ENCODE measurements at places on chromosomes 2 and 18.

GRCh38 chr18:48940854-48941611 lies 9.7 kb downstream of the SMAD7 start:
- DNase-seq: peak; percentile 24

DNA sequence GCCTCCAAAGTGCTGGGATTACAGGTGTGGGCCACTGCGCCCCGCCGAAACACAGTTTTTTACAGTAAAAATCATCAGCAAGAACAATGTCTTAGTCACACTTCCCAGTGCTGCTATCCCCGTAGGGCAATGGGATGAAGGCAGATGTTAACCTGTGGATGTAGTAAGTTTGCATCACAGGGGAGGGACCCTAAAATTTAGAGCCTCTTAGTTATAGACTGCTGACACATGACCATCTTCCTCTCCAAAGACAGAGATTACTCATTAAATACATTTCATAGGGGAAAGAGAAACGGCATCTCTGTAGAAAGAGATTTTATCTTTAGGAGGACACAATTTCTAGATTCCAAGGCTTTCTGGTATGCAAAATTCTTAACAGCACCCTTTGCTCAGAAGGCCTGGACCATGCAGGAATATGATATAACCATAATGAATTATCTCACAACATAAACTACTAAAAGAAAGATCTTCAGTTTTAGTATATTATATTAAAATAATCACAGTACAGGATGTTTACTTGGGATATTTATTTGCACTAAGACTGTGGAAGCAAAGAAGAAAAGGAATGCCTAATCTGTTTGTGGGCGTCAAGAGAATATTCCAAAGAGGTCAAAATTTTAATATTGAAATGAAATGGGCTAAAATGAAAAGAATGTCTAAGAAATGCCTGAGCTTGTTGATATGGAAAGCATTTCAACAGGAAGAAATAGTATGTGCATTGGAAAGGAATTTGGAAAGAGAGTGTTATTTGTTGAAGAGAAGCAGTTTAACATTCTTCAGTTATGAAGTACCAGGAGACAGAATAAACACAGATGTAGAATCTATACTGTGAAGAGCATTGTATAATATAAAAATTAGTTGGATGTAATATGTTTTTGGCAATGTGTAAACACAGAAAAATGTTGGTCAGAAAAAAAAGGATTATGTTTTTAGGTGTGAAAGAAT lies 1228.3 kb upstream of the CHAC2 start:
- DNase-seq: no peak

- no peak for DNase-seq
These were observed 40.5 kb upstream of the BMP10 start for GRCh38 chr2:68911709-68912108.

GRCh38 chr2:220552790-220553535 lies 925.5 kb downstream of the SLC4A3 start:
- no peak for DNase-seq

- DNase-seq: no peak
These were observed 78.7 kb upstream of the RGPD5 start for GRCh38 chr2:109715313-109715805.

DNA sequence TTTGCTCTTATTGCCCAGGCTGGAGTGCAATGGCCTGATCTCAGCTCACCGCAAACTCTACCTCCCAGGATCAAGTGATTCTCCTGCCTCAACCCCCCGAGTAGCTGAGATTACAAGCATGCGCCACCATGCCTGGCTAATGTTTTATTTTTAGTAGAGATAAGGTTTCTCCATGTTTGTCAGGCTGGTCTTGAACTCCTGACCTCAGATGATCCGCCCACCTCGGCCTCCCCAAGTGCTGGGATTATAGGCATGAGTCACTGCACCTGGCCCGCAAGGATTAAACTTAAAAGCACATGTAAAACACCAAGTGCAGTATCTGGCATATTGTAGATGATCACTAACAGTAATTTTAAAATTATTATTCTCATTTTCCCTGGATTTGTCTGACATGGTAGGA lies 72.9 kb downstream of the C1QL2 start:
- no peak for DNase-seq

DNA sequence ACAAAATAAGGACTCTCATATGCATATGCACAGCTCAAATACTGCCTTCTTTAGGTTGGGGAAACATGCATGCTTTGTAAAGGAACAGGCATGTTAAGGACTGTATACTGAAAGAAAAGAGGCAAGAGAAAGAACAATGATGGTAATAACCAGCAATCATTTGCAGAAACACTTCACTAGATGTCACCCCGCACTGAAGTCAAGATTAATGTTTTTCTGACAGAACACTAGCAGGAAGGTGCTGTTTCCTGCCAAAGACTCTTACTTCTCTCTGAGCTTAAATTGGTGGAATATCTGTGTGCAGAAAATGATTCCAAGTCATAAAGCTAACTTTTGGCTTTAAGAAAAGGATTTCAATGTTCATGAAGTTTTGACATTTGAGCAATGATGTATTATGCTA lies 19.3 kb upstream of the CSRNP3 start:
- no peak for DNase-seq

GRCh38 chr2:84816426-84817026 lies 64.4 kb downstream of the TRABD2A start:
- DNase-seq: no peak

DNA sequence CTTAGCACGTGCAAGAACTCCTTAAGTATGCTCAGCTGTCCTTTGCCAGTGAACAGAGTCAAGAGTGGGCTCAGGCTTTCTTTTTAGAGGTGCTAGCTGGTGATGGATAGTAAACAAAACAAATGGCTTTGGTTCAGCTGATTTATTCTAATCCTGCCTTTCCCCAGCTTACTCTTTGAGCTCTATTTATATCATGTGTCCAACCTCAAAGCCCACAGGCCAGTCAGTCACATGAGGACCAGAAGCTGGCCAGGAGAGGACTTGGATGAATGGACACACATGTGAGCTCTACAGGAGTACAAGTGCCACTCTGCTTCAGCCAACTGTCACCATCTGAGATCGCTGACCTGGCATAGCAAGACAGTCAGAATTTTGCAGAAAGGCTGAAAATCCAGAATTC lies 59.4 kb downstream of the STK39 start:
- DNase-seq: no peak

- DNase-seq: no peak
These were observed 371 bp upstream of the LCLAT1 start for GRCh38 chr2:30446602-30447148.

DNA sequence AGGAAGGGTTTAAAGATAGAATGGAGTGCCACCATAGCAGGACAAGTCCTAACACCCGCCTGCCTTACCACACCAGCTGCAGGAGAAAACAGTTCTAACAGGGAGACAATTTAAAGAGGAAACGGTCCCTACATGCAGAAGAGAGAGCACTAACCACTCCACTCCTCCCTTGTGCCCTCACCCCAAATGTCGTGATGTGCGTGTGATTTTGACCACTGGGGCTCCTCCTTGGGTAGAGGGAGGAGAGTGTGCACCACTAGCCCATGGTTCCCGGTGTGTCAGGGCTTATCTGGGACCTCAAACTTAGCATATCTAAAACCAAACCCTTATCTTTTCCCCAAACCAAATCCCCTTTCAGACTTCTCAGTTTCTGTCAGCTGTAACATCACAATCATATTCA lies 105.5 kb upstream of the CCDC68 start:
- DNase-seq: no peak

- DNase-seq: no peak
These were observed 151.3 kb downstream of the NR4A2 start for GRCh38 chr2:156181208-156181607.

GRCh38 chr2:215352602-215353001 lies 40.7 kb downstream of the ATIC start:
- DNase-seq: no peak

DNA sequence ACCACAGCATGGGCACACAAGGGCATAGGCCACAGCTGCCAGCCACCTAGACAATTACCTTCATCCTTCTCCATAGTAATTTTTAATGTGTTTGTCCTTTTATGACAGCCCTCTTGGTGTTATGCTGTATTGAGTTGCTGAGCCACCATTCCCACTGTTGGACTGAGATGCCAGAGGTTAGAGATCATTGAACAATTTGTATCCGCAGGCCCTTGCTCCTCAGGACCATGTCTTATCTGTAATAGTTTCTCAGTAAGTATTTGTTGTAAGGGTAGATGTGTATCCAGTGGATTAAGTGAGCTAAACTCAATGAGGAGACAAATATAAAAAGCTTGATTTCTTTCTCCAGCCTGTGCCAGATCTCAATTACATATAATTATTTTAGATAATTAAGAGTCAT lies 832.8 kb upstream of the ID2 start:
- no peak for DNase-seq

GRCh38 chr2:201180010-201180409 lies 2.9 kb upstream of the CASP10 start:
- DNase-seq: no peak

- no peak for DNase-seq
These were observed 5.0 kb downstream of the MGAT5 start for GRCh38 chr2:134258684-134259388.

GRCh38 chr18:48792141-48792540 lies 158.6 kb downstream of the SMAD7 start:
- no peak for DNase-seq

DNA sequence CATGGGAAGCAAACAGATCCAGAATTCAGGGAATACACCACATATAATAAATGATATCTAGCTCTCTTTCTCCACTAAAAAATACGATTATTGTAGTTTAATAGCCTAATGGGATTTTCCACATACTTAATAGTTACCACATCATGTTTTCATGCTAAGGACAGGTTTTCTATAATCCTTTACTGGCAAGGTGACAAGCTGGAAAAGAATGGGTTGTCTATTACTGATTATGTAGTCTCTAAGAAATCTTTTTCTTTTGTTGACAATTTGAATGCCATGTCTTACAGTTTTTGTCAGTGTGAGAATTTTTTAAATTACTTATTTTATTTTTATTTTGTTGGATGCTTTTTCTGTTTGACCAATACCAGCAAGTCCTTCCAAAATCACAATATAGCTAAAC lies 177.8 kb downstream of the GALNT13 start:
- no peak for DNase-seq

- DNase-seq: no peak
These were observed 283.3 kb downstream of the SLC8A1 start for GRCh38 chr2:40168546-40168945.

GRCh38 chr2:173985605-173985992 lies 20.4 kb upstream of the SP3 start:
- DNase-seq: no peak

- no peak for DNase-seq
These were observed 183.5 kb upstream of the FAM98A start for GRCh38 chr2:33782395-33783230.

- DNase-seq: no peak
These were observed 239.2 kb upstream of the CWC22 start for GRCh38 chr2:180246268-180246667.

GRCh38 chr2:144625626-144626025 lies 105.7 kb upstream of the ZEB2 start:
- no peak for DNase-seq

- no peak for DNase-seq
These were observed 184.7 kb upstream of the LINC00305 start for GRCh38 chr18:64333584-64333983.

DNA sequence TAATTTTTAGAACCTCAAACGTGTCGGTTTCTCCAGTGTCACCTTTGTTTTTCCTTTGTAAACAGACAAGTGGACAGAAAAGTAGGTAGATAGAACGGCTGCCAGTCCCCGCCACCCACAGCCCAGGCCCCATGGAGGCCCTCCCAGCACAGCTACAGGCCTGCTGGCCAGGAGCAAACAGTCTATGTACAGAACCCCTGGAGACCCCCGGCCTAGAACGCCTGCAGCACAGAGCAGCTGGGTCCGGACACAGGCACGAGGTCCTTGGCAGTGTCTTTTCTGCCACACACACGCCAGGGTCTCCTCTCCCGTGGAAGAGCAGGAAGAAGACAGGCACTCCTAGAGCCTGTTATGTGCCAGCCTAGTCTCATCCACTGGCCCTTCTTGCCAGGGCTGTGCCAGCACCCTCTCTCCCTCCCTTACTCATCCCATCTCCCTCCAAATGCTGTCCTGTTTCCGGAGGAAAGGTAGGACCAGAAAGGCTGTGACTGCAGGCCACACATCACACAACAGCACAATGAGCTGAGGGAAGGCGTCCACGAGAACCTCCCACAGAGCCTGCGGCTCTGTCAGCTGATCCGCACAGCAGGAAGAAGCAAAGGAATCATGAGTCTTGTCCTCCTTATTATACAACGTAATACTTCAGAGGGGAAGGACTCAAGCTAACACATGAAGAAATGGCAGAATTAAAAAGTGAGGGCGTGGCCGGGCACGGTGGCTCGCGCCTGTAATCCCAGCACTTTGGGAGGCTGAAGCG lies 7.7 kb downstream of the DTYMK start:
- DNase-seq: no peak
